ENCODE measurements at places on chromosomes 6 and 20.

- DNase-seq: no peak
Observed at GRCh38 chr20:39052676-39053075, 90.5 kb downstream of the DHX35 start.

GRCh38 chr20:20489054-20489453 lies 121.2 kb downstream of the INSM1 start:
- no peak for DNase-seq

DNA sequence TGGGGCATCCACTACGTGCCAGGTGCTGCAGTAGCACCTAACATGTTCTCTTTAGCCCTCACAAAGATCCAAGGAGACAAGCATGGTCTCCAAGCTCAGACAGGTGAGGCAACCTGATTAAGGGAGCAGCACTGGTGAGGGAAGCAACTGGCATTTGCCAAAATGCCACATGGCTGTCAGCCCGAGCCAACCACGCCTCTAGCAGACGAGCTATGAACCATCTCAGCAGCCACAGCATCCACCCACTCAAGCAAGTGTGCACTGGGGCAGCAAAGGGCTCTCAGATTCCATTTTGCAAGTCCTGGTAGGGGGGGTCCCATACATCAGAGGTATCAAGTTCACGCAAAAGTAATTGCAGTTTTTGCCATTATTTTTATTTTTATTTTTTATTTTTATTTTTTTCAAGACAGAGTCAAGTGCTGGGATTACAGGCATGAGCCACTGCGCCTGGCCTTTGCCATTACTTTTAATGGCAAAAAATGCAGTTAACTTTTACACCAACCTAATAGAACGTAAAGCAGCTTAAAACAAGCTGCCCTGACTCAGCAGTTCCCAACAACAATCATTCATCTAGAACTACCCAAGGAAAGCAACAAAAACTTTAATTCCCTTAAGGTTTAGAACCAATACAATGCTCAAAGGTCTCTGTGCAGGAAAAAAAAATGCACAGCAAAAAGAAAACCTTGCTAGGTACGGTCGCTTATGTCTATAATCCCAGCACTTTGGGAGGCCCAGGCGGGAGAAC lies 36.3 kb upstream of the SPDEF start:
- DNase-seq: peak; percentile 42

GRCh38 chr6:151004383-151005024 lies 139.0 kb downstream of the MTHFD1L start:
- DNase-seq: no peak

DNA sequence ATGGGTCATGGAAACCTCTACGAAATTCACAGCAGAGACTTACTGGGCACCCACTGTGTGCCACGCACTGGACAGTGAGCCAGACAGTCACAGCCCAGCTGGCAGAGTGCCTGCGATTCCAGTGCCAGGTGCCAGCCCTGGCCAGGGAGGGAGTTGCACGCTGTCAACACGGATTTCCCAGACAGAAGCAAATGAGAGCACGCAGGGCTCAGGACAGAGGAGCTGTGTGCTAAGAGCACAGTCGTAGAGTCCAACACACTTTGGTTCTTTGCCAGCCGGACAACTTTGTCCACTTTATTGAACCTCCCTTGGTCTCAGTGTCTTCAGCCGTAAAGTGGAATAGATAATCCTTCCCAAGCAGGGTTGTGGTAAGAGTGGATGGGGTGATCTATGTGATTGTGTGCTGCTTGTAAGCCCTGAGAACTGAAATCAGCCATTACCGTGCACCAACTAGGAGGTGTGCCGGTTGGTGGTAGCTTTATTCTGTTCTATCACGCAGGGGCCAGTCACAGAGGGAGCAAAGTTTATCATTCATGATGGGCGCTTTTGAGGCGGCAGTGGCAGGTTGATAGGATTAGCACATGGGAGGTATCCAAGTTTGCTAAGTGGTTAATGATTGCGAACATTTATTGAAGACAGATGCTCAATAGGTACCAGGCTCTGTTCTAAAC lies 40.6 kb downstream of the SIRPA start:
- DNase-seq: no peak

DNA sequence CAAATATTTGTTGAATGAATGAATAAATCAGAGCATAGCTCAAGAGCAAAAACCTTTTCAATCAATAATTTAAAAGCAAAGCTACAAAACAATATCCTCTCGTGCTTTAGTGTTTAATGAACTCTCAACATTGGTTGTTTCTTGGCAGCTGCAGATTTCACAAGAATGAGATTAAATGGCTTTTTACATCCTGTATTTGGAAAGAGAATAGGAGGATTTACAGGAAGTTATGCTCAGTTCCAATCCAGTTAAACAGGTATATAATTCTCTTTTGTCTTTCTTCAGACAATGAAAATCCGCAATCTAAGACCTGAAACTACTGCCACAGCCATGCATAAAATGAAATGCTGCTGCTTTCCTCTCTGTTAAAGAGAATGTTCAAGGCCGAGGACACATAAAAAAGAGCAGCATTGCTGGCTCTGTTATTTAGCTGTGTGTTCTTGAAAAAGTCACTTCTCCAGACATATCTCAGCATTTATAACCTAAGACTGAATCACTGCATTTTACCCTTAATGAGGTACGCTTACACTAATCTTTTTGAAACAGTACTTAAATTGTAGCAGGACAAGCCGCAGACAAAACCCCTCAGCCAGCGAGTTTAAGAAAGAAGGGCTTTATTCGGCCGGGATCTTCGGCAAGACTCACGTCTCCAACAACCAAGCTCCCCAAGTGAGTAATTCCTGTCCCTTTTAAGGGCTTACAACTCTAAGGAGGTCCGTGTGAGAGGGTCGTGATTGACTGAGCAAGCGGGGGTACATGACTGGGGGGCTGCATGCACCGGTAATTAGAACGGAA lies 3.6 kb downstream of the C6orf52 start:
- DNase-seq: no peak

DNA sequence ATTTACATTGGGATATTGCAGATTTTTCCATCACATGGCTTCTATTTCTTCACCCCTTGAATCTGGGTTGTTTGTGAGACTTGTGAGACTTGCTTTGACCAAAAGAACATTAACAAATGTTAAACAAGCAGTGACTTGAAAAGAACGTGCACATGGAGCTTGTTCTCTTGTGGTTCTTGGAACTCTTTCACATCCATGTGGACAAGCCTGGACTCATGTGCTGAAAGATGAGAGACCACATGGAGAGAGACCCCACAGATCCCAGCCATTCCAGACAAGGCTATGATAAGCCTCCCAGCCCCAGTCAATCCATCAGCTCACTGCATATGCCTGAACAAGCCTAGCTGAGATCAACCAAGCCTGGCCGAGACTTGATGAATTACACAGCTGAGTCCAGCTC lies 1365.7 kb upstream of the GJE1 start:
- no peak for DNase-seq
